ENCODE measurements at places on chromosomes 12 and 14.

DNA sequence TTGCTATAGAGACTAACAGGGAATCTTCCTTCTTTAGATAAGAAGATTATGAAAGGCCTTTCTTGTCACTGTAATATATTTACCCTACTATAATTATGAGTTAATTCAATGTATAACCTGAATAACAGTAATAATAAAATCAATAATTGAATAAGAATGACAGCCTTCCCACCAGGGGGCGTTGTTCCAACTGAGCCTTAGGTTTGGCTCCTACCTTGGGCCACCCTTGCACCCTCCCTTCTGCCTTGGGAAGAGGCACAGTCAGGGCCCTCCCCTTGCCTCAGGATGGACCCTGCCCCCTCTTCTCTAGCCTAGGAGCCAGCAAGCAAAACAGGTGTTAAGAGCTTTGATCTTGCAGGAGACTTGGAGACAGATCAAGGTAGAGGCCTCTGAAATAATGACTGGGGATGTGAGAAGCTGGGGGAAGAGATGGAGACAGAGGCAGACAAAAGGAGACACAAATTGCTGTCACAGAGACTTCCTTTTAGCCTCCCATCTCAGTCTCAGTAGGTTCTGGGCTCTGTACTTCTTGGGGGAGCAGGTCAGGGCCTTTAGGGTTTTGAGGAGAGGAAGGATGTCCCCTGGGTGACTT, 40.1 kb upstream of the CISTR start:
- no peak for DNase-seq

GRCh38 chr12:29428633-29429032, 47.7 kb upstream of the ERGIC2 start:
- no peak for DNase-seq

DNA sequence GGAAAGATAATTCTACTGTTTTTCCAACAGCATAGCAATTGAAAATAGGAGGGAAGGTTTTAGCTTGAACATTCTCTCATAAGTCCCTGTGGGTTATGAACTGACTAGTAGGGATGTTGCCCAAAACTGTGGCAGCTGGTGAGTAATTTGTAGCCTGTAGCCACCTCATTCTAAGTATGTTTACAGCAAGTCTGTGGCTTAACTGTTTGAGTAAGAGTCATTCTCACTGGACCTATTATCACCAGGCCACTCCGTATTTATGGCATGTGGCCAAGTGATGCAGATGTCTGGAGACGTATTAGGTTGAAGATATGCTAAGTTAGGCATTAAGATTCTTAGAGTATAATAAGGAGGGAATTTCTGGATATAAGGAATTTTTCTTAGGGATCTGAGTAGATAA, 458.3 kb downstream of the ETNK1 start:
- no peak for DNase-seq

DNA sequence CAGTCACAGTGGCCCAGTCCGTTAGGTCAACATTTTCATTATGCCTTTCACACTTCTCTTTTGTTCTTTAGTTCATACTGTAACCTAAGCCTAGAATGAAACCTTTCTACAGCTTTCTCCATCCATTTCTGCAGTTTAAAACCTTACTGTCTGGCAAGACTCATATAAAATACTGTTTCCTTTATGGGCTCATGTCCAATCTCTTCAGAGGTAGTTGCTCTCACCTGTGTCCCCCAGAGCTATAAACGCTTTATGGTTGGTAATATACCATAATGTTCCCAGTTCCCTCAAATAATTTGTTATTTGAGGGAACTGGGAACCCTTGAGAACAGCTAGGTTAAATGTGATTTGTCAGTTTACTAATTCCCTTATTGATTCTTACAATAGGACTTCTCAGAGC, 83.0 kb downstream of the SRGAP1 start:
- DNase-seq: no peak

- DNase-seq: no peak
These were observed 202.9 kb upstream of the ATXN7L3B start for GRCh38 chr12:74334780-74335179.

DNA sequence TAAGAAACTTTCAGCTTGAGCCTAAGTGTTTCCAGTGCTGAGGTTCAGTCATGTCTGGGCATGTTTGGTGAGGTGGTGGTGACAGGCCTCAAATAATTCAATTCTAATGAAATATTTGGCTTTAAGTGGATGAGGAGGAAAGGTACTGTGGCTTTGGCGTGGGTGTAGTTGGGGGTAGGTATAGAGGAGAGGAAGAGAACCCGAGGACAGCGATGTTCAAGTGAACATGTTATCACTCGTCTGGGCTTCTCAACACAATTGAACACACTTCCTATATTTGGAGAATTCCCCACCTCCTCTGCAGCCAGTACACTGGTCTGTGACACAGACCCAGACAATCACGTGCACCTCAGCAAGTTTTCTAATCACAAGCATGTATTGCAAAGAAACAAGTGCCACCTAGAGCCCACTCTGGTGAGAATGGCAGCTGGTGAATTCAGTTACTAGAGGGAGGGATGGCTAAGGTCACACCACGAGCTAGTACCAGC, 53.0 kb downstream of the IFNG-AS1 start:
- DNase-seq: no peak

DNA sequence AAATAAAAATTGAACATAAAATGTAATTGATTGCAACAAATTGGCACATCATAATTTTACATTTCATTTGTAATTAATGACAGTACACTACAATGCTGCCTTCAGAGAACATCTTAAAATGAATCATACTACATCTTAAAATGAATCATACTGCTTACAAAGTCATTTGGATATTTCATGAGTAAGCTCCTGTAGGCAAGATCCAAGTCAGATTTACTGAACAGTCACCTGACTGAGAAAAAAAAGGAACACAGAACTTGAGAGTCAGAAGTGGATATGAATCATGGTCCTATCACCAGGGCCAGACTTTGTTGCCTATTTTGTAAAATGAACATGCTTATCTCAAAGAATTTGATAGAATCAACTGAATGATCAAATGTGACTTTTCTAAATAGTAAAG, 32.7 kb upstream of the FBLN5 start:
- DNase-seq: no peak

GRCh38 chr12:79874665-79875064, 60.2 kb downstream of the PPP1R12A start:
- DNase-seq: no peak

- no peak for DNase-seq
These were observed 57.7 kb downstream of the GALC start for GRCh38 chr14:87935081-87935828.

- no peak for DNase-seq
These were observed 2.7 kb upstream of the AHNAK2 start for GRCh38 chr14:104980611-104981531.

DNA sequence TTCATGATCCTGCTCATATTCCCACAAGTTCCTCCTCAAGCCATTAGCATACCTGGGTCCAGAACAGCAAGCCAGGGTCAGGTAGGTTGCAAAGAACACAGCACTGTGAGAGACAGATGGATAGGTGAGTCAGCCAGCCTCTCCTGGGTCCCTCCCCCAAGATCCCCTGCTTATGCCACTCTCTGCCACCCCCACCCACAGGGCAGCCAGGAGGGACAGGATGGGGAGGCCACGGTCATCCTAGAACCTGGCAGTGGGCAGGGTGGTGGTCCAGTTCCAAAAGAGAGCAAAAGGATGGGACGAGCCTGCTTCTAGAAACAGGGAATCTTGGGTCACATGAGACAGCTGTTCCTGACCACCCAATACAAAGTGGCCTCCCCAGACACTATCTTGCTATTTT, 12.7 kb downstream of the FAIM2 start:
- no peak for DNase-seq

- no peak for DNase-seq
These were observed 406.3 kb upstream of the DCN start for GRCh38 chr12:91588874-91589454.

DNA sequence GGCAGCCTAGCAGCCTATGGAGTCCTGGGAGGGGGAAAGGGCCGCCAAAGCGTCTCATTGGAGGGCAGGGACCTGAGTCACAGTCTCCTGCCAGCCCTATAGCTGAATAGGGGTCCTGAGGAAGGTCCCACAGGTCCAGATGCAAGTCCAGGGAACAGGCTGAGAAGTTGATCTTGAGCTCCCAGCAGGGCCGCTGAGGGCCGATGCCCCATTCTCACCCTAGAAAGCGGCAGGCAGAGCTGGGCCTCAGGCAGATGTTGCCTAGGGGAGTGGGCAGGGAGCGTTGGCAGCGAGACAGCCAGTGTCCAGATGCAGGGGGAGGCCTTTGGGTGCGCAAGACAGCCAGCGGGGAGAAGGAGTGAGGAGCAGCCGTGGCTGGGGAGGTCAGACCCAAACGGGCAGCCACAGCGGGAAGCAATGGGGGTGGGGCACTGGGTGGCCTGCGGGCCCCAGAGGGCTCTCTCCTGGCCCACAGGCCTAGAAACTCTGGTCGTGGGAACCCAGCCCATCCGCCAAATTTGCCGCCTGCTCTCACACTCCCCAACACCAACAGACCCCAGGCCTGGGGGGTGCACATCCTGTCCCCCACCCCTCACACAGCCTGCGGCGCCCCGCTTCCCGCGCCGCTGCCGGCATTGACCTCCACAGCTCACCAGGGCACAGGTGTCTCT, 1.1 kb downstream of the HDAC7 start:
- DNase-seq: peak; percentile 61

DNA sequence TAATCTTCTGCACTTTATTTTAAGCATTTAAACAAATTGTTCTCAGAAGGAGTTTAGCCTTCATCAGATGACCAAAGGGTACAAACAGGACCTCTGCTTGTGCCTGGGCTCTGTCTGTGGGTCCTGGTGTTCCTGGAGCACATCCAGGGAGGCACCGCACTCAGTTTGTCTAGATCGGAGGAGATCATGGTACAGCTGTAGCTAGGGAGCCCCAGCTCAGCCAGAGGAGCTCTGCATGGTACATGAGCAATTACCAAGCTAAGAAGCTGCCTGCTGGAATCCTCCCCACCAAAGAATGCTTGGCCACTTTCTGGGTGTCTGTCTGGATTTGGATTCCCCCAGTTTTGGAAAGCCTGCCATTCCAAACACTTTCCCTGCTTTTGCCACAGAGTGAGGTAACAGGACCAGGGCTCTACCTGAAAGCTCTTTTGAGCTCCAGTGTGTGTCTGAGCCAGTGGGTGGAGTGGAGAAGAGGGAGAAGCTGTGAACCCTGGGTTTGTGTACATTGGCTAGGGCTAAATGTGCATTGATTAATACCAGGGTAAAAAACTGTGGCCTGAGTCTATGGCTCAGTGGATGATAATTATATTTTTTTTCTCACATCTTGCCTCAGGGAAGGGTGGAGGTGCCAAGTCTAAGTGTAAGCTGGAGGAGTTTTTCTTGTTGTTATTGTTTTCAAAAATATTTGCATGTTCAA, 163.7 kb upstream of the IGF1 start:
- no peak for DNase-seq

DNA sequence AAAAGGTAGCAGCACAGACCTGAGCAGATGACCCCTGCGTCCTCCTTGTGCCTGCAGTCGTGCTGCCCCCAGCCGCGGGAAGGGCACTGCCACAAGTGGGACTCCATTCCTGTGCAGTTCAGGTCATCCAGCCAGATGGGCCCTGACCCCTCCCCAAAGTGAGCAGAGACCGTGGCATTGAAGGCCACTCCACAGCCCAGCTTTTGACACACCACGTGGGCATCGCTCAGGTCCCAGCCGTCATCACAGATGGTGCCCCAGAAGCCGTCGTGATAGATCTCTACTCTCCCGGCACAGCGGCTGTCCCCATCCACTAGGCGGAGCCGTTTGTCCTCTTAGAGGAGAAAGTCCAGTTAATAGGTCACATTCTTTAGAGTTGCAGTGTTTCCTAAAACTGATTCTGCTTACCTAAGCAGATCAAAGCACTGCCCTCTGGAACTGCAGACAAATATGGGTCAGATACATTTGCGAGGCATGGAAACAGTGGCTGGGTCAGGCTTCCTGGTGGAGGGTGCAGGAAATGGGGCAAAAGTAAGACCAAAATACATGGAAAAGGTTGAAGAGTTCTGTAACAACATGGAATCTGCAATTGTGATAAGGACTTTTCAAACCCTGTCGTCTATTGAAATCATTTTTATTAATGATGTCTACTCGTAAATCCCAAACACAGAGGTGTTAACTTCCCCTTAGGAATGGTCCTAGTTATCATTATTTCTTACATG, 69.4 kb downstream of the CD163L1 start:
- no peak for DNase-seq

DNA sequence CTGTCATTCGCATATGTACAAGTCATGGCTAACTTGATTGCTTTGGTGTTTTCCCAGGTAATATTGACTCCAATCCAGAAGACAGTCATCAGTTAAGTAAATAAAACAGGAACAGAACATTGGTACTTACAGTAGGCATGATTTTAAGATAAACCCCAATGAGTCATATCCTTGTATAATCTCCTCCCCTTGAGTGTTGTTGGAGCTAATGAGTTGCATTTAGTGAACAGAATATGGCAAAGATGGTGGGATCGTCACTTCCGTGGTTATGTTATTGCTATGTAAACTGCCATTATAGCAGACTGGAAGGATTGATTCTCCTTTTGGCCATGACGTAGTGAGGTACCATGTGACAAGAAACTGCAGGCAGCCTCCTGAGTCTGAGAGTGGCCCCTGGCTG, 102.2 kb downstream of the TMX1 start:
- DNase-seq: no peak

DNA sequence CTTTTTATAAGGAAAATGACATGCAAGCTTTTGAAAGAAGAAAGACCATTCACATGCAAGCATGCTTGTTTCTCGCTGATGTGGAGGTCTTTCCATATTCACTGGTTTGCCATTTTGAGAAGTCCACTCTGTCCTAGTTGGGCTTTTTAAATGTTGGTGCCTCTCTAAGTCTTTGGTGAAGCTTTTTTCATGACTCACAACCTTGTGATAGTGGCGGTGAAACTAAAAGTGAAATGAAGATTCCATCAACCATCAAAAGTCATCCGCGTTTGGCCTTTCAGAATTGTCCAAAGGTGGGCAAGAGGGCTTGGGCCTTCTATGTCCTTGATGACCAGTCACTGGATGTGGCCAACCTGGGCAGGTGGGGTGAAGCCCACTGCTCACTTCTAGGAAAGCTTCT, 4.3 kb downstream of the LRRC74A start:
- no peak for DNase-seq

DNA sequence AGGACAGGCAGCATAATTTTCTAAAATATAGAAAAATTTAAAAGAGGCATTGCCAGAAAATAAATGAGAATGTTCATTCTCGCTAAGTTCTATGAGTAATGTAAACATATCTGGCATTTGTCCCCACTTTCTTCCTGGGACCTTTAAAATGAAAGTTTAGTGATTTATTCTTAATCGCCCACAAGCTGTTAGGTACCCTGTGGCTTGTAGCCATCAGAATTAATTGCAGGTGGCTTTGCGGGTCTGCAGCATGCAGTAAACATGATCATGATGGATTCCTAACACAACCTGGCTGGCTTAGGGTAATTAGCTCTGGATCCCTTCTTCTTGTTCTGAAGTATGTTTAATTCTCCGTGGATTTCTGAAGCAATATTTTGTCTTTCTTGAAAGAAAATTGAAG, 103.5 kb upstream of the FRMD6 start:
- DNase-seq: no peak

All from adrenal gland (tissue), 19 donors.